Left renal pelvis (tissue), 4 donors: ENCODE measurements at places on chromosomes 6 and 20. TPM values are rescaled to one million over a fixed set of nuclear protein-coding genes. Genes with fewer than 3 reads are reported as not detected.
A peak's percentile ranks its signal among the peaks of the same experiment; 100 is the strongest.

GRCh38 chr6:132752255-132752654 is 5.4 kb downstream of the VNN2 start:
- DNase-seq, result no peak

DNA sequence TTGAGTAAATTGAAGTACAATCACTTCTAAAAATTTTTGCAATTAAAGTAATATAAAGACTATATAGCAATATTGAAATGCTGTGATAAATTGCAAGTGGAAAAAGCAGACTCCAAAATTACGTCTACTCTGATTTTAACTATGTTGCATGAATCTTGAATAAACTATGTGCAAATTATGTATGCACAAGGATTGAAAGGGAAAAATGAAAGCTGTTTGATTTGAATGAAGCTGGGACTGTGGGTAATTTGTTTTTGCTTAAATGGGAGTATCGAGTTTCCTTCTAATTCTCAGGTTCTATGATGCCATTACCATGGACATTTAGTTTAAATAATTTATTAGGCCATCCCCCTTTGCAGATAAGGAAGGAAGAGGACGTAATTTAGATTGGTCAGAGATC is 198.7 kb upstream of the MYLIP start:
- DNase-seq, result no peak

- no peak for DNase-seq
These were observed 87.4 kb downstream of the ARID1B start for GRCh38 chr6:156864557-156864956.

GRCh38 chr20:37931153-37931922 is 28.4 kb downstream of the VSTM2L start:
- DNase-seq, result no peak

GRCh38 chr20:19601126-19601810 is 156.8 kb upstream of the RIN2 start:
- DNase-seq, result no peak

DNA sequence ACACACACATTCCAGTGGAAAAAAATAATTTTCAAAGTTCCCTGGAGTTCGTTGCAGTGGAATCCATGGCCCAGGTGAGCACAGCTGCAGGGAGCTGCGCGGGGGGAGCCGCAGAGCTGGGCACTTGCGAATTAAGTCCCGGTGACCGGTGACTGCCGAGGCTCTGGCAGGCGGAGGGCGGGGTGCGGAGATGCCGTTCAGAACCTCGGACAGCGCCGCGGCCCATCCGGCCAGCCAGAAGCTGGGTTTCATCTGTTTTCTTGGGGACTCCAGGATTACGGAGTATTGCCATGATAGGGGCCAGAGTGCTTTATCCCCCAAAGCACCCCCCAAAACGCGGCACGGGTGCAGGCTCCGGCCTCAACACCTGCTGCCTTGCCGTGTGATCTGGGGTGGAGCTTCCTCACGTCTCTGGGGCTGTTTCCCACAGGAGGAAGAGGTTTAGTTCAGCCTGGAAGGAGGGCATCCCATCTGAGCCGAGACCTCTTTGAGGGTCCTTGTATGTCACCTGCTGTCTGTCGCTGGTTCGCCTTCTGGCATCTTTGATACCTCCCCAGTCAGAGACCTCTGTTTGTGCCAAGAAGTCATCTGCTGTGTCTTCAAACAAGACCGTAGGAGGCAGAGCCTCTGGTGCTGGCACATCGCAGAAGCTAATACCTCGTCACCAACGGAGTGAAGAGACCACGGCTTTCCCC is 99.4 kb downstream of the YTHDF1 start:
- no peak for DNase-seq

GRCh38 chr6:35368038-35368887 is 25.9 kb downstream of the PPARD start:
- DNase-seq, result no peak

- no peak for DNase-seq
These were observed 103.8 kb downstream of the KHDC1L start for GRCh38 chr6:73121421-73121993.

GRCh38 chr6:16735014-16735413 is 26.2 kb downstream of the ATXN1 start:
- no peak for DNase-seq

DNA sequence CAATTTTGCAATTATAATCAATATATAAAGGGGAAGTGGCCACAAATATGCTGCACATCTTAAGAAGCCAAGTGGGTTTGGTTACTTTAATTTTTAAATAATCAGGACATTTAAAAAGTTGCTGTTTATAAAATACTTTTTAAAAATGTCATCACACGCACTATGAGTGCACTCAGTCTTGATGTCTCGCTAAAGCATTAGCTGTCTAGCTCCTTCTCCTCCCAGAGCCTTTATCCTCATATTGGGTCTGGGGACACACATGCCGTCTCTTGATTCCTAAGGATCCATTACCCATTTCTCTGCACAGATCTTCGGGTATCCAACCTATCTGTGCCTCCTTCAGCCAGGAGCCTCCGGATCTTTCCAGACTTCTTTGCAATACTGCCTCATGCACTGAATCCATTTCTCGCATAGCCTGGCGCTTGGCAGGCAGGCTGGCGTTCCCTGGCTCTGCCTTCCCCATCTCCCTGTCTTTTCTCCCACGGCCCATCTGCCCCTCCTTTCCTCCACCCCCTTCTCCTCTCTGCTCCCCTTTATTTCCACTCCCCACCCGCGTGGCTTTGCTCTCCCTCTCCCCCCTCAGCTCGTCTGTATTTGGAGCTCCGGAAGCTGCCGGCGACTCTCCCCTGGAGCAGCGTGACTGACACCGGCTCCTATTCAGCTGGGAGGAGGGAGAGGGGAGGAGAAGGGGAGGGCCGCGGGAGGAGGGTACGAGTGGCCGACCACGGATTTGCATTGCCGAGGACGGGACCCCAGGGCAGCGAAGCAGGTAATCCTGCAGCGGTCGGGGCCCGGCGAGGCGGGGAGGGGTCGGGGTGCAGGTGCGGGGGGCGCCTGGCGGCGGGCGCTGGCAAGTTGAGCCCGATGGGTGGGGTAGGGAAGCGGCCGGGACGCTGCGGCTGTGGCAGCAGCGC is at the start of gene CAP2:
Gene CAP2 (plus strand): TSS at position 618 of the 914 bp plus-strand sequence. CDS start 27,961 bp downstream, outside the sequence.
- DNase-seq, result peak; percentile 38

Gene BCAS1
- 6.2 TPM for polyA plus RNA-seq

Gene DEFB129
- not detected for polyA plus RNA-seq

Gene ISM1
- 5.3 TPM for polyA plus RNA-seq

Gene RNF114
- polyA plus RNA-seq, result 69.2 TPM

Gene PHACTR3
- polyA plus RNA-seq, result 2.4 TPM

Gene MCCD1
- 11.8 TPM for polyA plus RNA-seq
